ENCODE measurements at places on chromosomes 12 and 14.

GRCh38 chr12:89756194-89756584, 47.6 kb upstream of the ATP2B1 start:
- no peak for DNase-seq

DNA sequence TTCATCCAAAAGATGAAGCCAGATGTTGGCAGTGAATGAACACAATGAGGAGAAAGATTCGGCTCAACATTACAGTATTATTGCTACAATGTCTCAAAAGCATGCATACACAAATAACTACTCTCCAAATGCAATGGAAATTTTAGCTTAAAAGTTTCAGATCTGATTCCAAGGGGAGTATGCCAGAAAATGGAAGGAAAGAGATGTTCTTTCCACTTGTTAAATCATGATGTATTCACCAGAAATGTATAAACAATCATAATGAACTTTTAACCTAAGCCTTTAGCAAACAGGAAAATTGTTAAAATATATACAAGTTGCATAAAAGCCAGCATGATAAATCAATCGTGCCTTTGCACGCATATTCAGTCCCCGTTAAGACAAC, 62.1 kb downstream of the SH2B3 start:
- DNase-seq: no peak

DNA sequence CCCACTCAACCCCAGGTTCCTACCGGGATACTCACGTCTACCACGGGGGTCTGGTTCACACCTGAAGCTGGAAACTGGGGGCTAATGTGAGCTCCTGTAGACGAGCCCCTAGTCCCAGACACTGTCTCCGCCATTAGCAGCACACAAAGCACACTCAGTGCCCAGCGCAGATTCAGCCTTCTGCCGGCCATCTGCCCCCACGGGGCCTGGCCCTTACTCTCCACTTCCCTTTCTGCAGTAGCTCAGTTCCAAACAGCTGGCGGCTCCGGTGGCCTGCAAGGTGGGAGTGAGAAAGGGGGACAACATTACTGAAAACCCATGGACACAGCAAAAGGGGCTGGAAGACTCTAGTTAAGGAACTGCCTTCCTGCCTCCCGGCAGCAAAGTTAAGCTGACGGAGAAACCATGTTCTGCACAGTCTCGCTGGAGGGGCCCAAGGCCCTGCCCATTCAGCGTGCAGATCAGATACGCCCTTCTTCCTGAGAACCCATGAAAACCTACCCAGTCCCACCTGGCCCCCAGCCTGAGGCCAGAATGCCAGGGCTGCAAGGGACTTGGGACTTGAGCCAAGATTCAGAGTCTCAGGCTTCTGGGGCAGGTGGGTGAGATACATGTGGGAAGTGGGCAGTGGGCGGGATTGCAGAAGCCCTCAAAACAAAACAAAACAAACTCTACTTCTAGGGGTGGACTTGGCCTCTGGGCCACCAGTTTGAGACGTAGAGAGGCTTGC, 2.1 kb downstream of the SLC8B1 start:
- DNase-seq: peak; percentile 20

GRCh38 chr12:11652351-11653040, 3.0 kb downstream of the ETV6 start:
- peak; percentile 69 for DNase-seq

GRCh38 chr14:35818346-35819115, 7.6 kb upstream of the BRMS1L start:
- peak; percentile 66 for DNase-seq

DNA sequence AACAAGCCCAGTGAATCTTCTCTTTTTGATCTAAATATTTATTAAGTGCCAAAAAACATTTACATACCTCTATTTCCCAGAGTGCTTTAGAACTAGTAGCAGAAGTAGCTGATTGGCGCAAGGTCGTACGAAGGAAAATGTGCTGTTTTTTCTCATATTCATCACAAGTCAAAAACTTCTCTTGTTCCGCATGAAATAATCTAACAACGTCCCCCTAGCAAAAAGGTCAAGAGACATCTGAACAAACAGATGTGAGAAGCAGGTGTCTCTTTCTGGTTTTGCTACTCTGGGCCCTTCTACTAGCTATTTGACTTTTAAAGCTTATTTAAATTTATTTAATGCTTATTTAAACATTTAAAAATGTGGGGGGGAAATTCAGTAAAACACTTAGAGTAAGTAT, 117.8 kb downstream of the ITPR2 start:
- no peak for DNase-seq

- DNase-seq: no peak
These were observed 20.1 kb upstream of the PLEKHD1 start for GRCh38 chr14:69464379-69464778.

GRCh38 chr14:81348061-81348460, 52.1 kb downstream of the STON2 start:
- DNase-seq: no peak

GRCh38 chr12:120209851-120210250, 8.9 kb upstream of the RPLP0 start:
- DNase-seq: no peak

DNA sequence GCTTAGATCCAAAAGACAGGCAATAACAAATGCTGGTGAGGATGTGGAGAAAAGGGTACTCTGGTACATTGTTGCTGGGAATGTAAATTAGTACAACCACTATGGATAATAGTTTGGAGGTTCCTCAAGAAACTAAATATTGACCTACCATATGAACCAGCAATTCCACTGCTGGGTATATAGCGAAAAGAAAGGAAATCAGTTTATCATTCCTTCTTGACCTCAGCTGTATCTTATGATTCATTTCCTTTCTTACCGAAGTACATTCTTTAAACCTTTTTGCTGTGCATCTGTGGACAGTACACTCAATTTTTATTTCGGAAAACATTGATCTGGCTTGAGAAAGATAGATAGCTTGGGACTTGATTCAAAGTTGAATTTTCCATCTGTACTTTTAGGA, 183.2 kb upstream of the LRFN5 start:
- no peak for DNase-seq

- no peak for DNase-seq
These were observed 125.7 kb upstream of the CCDC196 start for GRCh38 chr14:66360366-66360926.

GRCh38 chr12:38785381-38785780, 120.0 kb downstream of the CPNE8 start:
- DNase-seq: no peak

Data from Ammon's horn (tissue), 1 donor.